ENCODE measurements at places on chromosomes 6 and 20.

- DNase-seq, result no peak
Observed at GRCh38 chr20:59400708-59401107, 100.3 kb downstream of the EDN3 start.

DNA sequence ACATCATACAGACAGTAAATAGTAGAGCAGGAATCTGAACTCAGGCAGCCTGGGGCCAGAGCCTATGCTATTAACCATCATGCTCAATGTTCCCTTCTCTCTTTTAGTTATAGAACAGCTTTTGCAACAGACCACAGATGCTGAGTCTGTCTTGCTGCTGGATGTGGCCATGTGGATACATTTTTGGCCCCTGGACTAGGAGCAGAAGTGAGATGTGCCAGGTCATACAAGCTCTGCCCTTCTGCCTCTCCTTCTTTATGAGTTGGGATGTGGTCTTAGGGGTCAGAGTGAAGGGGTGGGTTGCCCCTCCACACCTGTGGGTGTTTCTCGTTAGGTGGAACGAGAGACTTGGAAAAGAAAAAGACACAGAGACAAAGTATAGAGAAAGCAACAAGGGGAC, 14.6 kb upstream of the AARS2 start:
- DNase-seq, result no peak

GRCh38 chr20:31806564-31807355, 12.4 kb upstream of the MYLK2 start:
- no peak for DNase-seq

DNA sequence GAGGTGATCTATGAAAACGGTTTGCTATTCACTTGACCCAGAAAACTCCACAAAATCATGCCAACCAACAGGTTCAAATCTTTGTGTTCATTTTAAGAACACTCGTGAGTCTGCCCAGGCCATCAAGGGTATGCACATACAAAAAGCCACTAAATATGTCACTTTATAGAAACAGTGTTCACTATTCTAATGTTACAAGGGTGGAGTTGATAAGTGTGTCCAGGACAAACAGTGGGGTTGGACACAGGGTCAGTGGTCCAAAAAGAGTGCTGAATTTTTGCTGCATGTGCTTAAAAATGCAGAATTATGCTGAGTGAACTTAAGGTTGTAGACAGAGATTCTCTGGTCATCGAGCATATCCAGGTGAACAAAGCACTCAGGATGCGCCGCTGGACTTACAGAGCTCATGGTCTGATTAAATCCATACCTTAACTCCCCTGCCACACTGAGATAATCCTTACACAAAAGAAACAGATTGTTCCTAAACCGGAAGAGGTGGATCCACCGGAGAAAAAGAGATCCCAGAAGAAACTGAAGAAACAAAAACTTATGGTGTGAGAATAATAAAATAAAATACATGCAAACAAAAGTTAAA, 23.5 kb downstream of the KIAA0408 start:
- no peak for DNase-seq

DNA sequence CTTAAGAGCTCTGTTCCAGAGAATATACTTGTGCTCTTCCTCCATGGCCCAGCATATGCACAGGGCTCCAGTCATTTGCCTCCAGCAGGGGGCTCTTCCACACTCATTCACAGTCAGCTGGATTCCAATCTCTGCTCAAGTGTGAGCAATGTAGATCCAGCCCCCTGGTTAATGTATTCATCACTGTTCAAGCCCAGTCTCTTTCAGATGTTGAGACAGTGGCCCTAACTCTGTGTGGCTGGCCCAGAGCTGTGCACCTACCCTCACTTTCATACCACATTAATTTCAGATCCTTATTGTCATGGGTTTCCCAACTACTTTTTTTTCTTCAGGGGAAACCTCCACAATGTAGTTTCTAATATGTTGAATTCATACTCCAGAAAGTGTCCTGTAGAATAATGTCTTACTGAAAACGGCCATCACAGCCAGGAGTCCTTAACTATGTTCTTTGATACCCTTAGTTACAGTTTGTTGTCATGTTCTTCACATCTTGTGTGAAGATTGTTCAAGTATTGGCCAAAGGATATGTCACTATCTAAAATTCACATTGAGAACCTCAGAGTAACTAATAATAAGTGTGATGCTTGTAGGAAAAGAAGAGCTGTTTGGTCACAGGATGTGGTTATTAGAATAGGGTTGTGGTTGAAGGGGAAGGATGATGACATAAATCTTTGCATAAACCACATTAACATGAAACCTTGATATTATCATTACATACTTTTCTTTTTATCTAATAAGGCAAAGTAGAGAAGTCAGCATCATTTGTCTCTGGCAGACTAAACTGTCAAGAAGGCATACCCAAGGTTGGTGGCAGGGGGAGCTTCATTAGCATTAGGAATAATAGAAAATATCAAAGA, 14.4 kb upstream of the HLA-DQA1 start:
- peak; percentile 16 for DNase-seq

DNA sequence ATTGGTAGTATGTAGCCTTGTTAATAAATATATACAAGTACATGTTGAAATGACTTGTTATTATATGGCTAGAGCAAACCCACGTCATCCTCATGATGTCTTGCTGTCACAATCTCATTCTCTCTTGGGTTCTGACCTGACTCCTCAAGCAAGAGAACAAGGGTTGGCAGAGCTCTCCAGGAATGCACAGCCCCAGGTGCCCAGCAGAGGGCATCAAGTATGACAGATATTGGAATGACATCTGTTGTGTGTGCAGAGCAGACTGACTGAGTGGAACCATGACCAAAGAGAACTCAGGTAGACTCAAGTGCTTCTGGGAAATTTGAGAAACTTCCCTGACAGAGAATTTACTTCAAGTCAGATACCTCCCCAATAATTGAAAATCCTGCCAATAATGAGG, 90.6 kb downstream of the PAX1 start:
- DNase-seq, result no peak

GRCh38 chr6:107666981-107667601, 157.0 kb downstream of the SCML4 start:
- DNase-seq, result no peak

- no peak for DNase-seq
Observed at GRCh38 chr6:126308362-126308761, 31.6 kb upstream of the CENPW start.

- DNase-seq, result no peak
Observed at GRCh38 chr6:3442431-3443220, 14.2 kb downstream of the SLC22A23 start.

- DNase-seq, result no peak
Observed at GRCh38 chr20:38804221-38804620, 1.3 kb upstream of the PPP1R16B start.

- DNase-seq, result no peak
Observed at GRCh38 chr6:38476888-38477287, 162.8 kb downstream of the BTBD9 start.

- no peak for DNase-seq
Observed at GRCh38 chr6:139378226-139378625, 3.8 kb upstream of the CITED2 start.

- no peak for DNase-seq
Observed at GRCh38 chr6:30044630-30045029, 16.4 kb upstream of the POLR1H start.

DNA sequence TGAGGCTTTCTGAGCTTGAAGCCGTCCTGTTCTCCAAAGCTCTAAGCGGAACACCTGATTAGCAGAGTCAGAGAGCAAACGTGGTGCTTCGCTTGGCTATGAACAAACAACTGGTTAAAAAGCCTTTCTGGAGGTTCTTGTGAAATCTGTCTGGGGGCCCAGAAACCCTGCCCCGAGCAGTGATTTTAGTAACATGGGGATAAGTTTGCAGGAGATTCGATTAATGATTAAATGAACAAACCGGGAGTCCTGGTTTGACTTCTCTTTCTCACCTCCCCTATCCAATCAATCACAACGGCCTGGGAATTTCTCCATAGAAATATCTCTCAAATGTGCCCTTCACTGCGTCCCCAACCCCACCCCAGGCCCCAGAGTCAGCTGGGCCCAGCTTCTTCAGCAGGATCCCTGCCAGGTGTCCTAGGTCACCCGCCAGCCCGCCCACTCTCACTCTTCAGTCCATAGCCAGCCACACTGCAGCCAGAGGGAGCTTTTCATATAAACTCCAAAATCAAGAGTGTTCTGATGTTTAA, 43.6 kb downstream of the ZDHHC14 start:
- DNase-seq, result no peak

GRCh38 chr20:58880441-58880840, 27.9 kb downstream of the GNAS start:
- DNase-seq, result no peak

GRCh38 chr6:128305976-128306375, 214.4 kb downstream of the PTPRK start:
- DNase-seq, result no peak

- DNase-seq, result no peak
Observed at GRCh38 chr6:127938701-127939100, 37.8 kb upstream of the THEMIS start.

- DNase-seq, result no peak
Observed at GRCh38 chr6:54747955-54748354, 98.6 kb upstream of the FAM83B start.

DNA sequence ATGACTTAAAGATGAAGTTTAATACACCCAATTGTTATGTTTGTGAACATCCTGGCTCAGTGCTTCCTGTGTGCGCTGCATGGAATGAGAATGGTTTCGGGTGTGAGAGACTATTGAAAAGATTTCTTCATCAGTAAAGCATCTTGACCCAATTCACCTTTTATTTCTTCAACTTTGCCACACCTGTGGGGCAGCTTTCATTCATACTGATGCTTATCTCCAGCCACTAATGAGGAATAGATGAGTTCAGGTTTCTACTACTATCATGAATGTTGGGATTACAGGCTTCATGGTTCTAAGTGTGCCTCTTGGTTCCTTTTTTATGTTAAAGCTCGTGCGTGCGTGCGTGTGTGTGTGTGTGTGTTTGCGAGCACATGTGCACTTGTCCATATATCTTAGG, 373.7 kb upstream of the SOX4 start:
- DNase-seq, result no peak

- no peak for DNase-seq
Observed at GRCh38 chr6:139448051-139448649, 73.7 kb upstream of the CITED2 start.

DNA sequence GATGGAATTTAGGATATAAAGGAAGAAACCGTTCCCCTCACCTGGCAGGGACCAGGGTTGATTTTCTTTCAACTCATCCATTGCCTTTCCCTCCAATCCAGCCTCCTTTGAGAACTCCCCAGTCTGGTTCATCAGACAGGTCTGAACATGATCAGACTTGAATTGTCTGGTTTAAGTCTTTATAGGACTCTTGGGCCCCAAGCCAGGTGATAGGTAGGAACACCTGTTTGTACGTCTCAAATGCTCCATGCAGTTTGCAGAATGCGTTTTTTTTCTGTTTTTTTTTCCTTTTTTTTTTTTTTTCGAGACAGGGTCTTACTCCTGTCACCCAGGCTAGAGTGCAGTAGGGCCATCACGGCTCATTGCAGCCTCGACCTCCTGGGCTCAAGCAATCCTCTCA, 4.1 kb upstream of the CEP250 start:
- no peak for DNase-seq

DNA sequence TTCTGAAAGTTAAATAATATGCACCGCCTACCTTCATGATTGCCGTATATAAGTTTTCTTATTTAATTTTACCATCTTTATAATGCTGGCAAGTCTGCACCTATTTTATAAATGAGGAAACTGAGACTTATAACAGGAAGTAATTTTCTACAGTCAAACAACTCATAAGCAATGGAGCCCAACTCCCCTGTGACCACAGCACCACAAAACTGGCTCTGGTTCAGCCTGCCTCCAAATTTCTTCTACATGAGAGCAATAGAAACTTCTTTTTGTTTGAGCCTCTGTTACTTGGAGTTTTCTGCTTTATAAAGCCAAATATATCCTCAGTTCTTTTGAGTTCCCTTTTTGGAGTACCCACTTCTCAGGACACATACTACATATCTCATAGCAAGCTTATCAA, 131.1 kb upstream of the HSF2 start:
- DNase-seq, result no peak

DNA sequence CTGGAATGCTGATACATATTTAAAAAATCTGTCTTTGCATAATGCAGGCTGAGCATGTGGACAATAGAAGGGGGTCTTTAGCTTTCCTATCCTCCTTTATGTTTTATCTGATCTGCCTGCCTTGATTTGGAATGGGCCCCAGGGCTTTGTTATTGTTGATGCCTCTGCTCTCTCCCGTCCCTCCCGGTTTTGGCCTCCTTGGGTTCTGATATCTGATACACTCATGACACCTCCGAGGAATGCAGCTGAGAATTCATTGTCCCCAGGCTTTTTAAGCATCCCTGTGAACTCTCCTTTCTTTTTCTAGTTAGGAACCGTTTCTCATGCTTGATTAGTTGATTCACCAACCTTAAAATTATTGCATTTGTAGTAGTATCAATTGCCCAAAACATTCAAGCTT, 185.5 kb upstream of the RALGAPA2 start:
- no peak for DNase-seq

DNA sequence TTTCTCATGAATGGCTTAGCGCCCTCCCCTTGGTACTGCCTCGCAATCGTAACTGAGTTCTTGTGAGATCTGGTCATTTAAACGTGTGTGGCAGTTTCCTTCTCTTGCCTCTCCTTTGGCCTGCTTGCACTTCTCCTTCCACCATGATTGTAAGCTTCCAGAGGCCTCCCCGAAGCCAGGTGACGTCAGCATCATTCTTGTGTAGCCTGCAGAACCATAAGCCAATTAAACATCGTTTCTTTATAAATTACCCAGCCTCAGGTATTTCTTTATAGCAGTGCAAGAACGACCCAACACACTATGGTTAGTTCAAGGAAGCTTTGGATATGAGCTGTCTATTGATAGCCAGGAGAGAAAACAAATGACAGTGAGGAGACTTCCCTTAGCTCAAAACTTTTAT, 29.5 kb upstream of the ADTRP start:
- DNase-seq, result no peak

DNA sequence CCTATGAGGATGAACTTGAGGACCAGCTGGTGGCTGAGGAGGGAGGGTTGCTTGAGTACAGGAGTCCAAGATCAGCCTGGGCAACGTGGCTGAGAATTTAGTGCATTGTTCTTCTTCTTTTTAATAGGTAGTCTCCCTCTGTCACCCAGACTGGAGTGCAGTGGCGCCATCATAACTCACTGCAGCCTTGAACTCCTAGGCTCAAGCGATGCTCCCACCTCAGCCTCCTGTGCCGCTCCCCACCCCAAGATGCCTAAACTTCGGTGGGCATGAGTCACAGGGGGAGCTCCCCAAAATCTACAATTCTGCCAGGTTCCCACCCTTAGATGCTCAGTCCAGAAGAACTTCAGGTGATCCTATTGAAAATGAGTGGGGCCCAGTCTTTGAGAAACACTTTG, 21.4 kb downstream of the FAM50B start:
- no peak for DNase-seq

GRCh38 chr6:127332383-127332961, 10.9 kb downstream of the ECHDC1 start:
- DNase-seq, result no peak

- DNase-seq, result no peak
Observed at GRCh38 chr6:75830959-75831885, 82.2 kb downstream of the MYO6 start.

GRCh38 chr20:44560229-44560628, 22.1 kb upstream of the PKIG start:
- DNase-seq, result no peak

DNA sequence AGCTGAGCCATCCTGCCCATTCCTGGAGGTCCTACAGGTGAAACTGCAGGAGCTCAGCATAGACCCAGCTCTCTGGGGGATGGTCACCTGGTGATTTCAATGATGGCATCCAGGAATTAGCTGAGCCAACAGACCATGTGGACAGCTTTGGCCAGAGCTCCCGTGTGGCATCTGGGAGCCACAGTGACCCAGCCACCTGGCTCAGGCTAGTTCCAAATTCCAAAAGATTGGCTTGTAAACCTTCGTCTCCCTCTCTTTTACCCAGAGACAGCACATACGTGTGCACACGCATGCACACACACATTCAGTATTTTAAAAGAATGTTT, 44.0 kb downstream of the SIRPA start:
- DNase-seq, result no peak

All from activated T-helper 9 cell treated with anti-CD3 and anti-CD28 coated beads, Interleukin-2, amount 50 U/mL, for 16 hours (primary cell).